NCI-H187 treated with DMSO at 0.1 percent for 48 hours (cell line): ENCODE measurements at places on chromosomes 7 and 10.

GRCh38 chr7:151938550-151938949, 17.7 kb upstream of the GALNTL5 start:
- DNase-seq: no peak

- DNase-seq: no peak
These were observed at the start of gene ZNF716 for GRCh38 chr7:57449904-57450303. Gene ZNF716 (plus strand): TSS chr7:57450177. CDS start chr7:57450289, 112 bp downstream.

DNA sequence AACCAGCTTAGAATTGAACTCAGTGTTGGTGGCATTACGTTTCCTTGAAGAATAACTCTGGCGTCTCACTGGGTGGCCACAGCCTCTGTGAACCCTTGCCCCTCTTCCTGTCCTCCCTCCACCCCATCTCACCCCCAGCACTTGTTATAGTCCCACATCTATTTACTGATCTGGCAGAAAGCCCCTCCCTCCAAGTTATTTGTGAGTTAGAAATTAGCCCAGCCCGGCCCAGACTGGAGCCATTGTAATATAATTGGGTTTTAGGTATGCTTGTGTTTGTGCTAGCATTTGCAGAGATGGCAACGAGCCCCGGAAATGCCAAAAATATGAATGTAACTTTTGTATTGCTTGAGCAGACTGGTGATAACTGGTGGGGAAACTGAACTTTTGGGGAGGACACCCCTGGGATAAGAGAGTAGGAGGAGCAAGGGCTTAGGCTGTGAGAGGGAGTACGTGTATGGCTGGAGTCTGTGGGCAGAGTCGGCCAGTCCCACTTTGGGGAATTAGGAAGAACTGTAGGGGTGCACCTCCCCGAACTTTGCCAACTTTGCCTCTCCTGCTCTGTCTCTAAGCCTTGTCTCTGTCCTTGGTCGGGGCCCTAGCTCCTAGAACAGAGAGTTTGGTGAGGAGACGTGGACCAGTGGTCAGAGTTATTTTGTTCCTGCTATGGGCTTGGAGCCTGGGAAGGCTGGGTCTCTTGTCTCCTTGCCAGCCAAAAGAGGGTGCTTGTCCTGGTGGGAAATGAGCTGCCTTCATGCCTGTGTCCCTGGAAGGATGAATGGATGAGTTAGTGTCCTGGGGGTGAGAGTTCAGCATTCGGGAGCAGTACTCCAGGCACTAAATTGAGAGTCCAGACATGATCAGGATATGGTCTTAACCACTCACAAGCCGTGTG, 19.3 kb upstream of the TRIM8 start:
- DNase-seq: no peak

GRCh38 chr7:27134392-27134791, 3.8 kb upstream of the HOXA4 start:
- no peak for DNase-seq

DNA sequence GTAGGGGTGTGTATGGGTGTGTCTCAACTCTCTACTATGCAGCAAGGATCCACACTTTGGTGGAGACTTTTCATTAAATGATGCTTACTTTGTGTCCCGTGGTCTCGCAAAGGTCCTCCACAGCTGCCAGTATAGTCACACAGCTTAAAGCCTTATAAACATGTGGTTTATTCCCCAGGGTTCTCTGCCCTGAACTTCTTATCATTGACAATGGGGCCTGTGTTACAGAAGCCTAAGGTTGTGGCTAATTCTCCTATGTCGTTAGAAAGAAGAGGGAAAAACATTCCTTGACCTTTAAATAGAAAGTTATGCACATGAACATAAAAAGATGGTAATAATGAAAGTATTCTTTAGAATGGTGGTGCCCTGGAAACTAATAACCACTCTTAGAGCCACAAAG, 201.4 kb downstream of the INHBA start:
- DNase-seq: no peak
